ENCODE measurements at places on chromosomes 13 and 19. TPM values are rescaled to one million over a fixed set of nuclear protein-coding genes. Genes with fewer than 3 reads are reported as not detected.

MYO16 gene
- total RNA-seq = under 0.01 TPM

URAD gene
- not detected for total RNA-seq

NANOS3 gene
- not detected for total RNA-seq

FXYD3 gene
- not detected for total RNA-seq

NKPD1 gene
- 0.26 TPM for total RNA-seq

KRTDAP gene
- total RNA-seq = not detected

FSD1 gene
- 8.7 TPM for total RNA-seq

NLRP4 gene
- total RNA-seq = not detected

SYT5 gene
- total RNA-seq = 0.50 TPM

APLP1 gene
- 2.6 TPM for total RNA-seq

SPATA13 gene
- total RNA-seq = 12.8 TPM

CPB2 gene
- not detected for total RNA-seq

SLC1A5 gene
- 281 TPM for total RNA-seq

IGFL1 gene
- not detected for total RNA-seq

All from fibroblast of lung (primary cell).